ENCODE measurements at places on chromosomes 1 and 21.

GRCh38 chr1:1239614-1240347 is 6.7 kb downstream of the C1QTNF12 start:
- peaks cover 7% of the 10 kb centered on the region for H3K27me3 ChIP-seq
- peaks cover 29% of the 10 kb centered on the region for H3K4me1 ChIP-seq
- no peak for DNase-seq
- no peak overlapping the region for H3K27ac ChIP-seq

DNA sequence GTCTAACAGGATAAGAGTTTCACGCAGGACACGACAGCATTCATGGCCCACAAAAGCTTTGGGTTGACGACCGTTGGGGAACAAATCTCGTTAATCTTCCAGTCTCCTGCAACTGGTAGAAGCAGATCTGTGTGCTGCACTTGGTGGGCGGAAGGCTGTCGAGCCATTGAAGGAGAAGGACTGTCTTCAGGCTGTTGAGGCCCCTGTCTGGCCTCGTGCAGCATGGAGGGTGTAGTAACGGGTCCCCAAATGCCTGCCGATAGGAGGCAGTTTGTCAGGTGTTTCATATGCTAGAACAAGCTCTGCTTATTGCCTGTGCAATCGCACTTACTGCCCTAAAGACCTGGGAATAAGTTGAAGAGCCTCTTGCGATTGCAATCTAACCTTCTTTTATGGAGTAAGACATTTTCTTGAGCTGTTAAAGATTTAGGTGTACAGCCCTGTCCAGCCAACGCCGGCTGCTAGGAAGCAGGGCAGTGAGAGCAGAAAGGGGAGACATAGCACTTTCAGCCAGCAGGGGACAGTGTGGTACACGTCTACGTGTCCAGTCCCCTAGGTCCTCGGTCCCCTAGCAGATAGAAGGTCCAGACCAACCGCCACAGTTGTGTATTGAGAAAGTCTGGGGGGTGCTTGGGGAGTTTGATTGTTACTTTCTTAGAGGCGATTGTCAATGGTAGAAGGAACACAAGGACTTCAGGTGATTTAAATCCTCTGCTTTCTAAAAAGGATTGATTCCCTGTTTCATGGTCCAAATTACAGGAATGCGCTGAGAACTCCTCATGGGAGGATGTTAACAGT is 102.3 kb upstream of the TMPRSS2 start:
- no peak overlapping the region for H3K27ac ChIP-seq
- H3K4me1 ChIP-seq, result peaks cover 32% of the 10 kb centered on the region
- DNase-seq, result no peak
- H3K27me3 ChIP-seq, result no peaks in the 10 kb centered on the region
- H3K4me3 ChIP-seq, result no peak overlapping the region

DNA sequence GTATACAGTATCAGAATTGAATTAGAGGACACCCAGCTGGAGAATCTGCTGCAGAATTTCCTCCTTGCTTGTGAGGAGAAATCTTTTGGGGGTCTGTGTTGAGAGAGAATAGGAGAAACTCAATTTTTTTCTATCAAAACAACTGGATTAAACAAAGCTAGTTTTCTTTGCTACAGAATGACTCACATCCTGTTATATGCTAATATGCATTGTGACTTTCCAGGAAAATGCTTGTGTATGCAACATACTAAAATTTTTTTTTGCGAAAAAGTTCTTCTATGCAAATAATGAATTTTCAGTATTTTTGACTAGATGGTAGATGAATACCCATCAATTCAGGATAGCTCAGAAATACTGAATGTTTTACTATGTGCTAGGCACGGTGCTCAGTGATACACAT is 2.2 kb downstream of the VAMP4 start:
- no peak overlapping the region for H3K27ac ChIP-seq
- H3K4me3 ChIP-seq, result no peak overlapping the region
- DNase-seq, result no peak
- no peaks in the 10 kb centered on the region for H3K27me3 ChIP-seq

GRCh38 chr1:30809514-30810263 is 52.1 kb upstream of the LAPTM5 start:
- H3K27me3 ChIP-seq, result no peaks in the 10 kb centered on the region
- H3K27ac ChIP-seq, result peak overlapping the region; percentile 33
- no peak overlapping the region for H3K4me3 ChIP-seq
- H3K4me1 ChIP-seq, result peaks cover 29% of the 10 kb centered on the region
- H3K36me3 ChIP-seq, result no peaks in the 10 kb centered on the region

- H3K4me3 ChIP-seq, result no peak overlapping the region
- H3K4me1 ChIP-seq, result peaks cover 60% of the 10 kb centered on the region
- no peak for DNase-seq
- no peaks in the 10 kb centered on the region for H3K36me3 ChIP-seq
- H3K27me3 ChIP-seq, result no peaks in the 10 kb centered on the region
- H3K27ac ChIP-seq, result no peak overlapping the region
Observed at GRCh38 chr1:61092642-61093041, 10.3 kb downstream of the NFIA start.

DNA sequence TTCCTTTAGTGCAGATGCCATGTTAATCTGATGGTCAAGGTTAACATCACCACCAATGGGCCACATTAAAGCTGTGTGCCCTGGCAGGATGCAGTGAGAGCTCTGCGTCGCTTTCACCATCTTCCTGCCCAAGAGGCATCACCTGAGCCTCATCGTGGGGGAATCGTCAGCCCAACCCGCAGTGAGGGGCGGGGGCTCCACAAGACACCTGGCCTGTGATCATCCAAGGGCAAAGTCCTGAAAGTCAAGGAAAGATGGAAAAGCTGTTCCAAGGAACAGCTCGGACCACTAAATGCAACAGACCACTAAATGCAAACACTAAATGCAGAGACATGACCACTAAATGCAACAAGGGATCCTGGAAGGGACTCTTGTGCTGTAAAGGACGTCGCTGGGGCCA is 49.9 kb downstream of the WDR4 start:
- no peaks in the 10 kb centered on the region for H3K27me3 ChIP-seq
- DNase-seq, result peak; percentile 37
- no peaks in the 10 kb centered on the region for H3K36me3 ChIP-seq
- no peaks in the 10 kb centered on the region for H3K4me1 ChIP-seq
- H3K4me3 ChIP-seq, result no peak overlapping the region
- H3K27ac ChIP-seq, result no peak overlapping the region

All from vagina (tissue), 2 donors.